NCI-H1417 treated with DMSO at 0.1 percent for 48 hours (cell line): ENCODE measurements at places on chromosomes 12 and 14.

DNA sequence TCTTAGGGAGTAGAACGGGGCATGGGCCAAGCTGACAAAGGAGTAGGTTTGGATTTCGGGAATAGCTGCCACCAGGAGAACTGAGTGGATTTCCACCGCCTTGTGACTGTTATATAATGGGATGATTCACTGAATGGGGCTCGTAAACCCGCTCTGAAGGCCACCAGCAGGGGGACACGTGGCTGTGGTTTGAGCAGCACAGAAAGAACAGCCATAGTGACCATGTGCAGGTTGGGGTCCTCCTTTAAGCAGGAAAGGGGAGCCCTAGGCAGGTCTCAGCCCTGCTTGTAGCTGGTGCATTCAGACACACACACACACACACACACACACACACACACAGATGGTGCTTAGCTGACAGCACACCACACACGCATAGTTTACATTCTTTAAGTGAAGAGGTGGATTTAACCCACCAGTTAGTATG is 8.6 kb upstream of the ASB2 start:
- DNase-seq, result no peak

GRCh38 chr14:70807898-70808415 is 1.4 kb downstream of the MAP3K9 start:
- no peak for DNase-seq

- no peak for DNase-seq
These were observed 60.4 kb upstream of the SLC6A15 start for GRCh38 chr12:84973026-84973425.

DNA sequence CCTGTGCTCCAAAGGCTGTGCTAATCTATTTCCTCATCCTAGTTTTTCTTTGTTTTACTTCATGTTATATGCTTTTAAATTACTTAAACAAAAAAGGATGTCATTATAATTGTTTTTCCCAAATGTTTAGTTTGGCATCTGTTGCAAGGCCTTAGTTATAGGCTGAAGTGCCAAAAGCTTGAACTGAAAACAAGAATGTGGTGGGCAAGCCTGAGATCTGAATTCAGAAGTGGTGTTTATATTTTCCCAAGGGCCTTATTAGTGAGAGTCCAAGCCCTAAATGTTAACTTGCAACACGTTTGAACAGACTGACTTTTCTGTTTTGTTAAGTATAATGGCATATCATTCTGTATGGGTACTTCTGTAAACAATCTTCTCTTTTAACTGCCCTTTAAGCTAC is 326.8 kb downstream of the CCDC91 start:
- no peak for DNase-seq

DNA sequence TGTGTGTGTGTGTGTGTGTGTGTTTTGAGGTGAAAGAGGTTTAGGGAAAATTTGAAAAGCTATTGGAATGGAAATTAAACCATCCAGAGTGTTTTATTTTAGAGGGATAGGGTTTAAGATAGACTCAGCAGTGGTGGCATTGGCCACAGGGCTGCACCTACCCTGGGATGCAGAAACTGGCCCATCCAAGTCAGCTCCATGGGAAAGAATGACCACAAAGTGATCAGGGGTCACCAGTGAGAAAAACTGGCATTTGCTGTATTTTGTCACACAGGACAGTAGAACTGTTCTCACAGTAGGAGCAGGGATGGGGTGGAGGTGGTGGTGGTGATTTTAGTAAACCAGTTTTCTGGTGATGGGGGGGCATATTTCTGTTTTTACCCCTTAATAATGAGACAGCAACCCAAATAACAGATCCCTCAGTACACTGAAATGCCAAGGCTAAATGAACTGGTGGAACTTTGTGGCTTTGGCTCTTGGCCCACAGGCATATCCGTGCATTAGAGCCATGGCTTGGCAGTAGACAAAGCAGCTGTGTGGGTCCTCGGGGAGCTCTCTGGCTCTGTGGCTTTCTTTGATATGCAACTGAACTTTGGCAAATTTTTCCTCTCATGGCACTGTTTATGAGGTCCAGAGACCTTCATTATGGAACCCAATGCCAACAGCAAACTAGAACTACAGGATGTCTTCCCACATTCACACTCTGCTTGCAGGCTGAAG is 348.3 kb downstream of the ZFP36L1 start:
- DNase-seq, result no peak

DNA sequence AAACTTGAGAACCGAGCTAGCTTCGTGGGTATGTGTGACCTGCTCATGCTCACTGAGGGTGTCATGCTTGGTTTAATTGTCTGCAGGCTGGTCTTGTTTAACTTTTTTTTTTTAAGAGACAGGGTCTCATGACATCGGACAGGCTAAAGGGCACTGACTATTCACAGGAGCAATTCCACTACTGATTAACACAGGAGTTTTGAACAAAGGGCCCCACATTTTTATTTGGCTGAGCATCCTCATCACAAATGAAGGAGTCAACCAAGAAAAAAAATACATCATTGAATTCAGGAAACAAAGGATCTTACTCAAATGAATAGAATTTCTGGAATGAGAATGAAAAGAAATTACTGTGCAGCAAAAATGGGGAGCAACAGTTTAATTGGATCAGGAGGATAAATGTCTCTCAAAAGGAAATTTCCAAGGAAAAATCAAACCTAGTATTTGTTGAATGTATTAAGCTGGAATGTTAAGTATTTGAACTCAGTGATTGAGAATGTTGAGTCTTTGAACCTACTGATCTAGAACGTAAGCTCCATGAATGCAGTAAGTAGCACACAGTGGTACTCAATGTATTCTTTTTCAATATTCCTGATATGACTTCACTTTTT is 20.8 kb upstream of the PYROXD1 start:
- DNase-seq, result no peak

DNA sequence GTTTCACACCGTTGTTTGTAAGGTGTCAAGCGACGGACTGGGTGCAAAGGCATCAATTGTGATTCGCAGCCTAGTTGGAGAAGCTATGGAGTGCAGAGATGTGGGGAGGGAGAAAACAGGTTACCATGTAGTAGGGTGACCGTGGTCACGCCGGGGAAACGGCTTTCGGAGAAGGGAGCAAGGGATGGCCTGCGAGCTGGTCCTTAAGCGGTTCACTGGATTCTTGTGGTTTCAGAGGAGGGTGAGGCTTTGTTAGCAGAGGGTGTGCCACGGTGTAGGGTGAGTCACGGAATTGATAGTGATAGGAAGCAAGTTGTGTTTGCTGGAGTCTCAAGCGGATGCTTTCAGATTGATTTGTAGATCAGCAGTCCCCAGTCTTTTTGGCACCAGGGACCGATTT is 2.3 kb downstream of the PIWIL1 start:
- DNase-seq, result no peak

- DNase-seq, result no peak
These were observed 17.0 kb upstream of the DICER1 start for GRCh38 chr14:95174184-95174792.

DNA sequence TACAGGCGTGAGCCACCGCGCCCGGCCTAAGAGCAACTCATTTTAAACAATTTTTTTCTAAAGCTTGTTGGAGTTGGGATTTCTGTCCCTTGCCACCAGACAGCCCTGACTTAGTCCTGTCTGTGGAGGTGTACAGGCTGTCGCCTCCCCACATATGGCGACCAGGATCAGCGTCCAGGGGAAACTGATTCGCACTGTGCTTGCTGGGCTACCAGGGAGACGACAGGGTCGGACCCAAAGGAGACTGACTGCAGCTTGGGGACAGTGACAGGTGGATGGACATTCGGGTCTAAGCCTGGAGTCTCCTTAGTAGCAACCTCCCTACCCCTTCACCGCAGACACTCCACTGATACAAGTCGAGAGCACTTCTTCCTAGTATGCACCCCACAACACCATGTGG is 40.3 kb downstream of the TRAFD1 start:
- DNase-seq, result no peak

- no peak for DNase-seq
These were observed 69.0 kb upstream of the RERGL start for GRCh38 chr12:18158774-18159557.

DNA sequence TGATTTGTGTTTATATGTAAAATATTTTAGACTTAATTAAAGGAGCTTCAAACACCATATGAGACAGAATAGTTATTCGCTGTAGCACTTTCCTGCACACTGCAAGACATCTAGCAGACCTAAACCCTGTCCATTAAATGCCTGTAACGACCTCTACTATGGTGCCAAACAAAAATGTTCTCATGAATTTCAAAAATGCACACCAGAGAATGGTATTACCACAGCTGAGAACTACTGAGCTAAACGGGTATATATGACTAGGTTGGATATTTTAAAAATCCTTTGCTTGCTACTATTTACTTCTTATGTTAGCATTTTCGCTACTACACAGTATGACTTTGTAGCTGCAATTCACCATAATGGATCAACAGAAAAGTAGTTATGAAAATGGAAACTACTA is 34.8 kb downstream of the SPPL3 start:
- no peak for DNase-seq

DNA sequence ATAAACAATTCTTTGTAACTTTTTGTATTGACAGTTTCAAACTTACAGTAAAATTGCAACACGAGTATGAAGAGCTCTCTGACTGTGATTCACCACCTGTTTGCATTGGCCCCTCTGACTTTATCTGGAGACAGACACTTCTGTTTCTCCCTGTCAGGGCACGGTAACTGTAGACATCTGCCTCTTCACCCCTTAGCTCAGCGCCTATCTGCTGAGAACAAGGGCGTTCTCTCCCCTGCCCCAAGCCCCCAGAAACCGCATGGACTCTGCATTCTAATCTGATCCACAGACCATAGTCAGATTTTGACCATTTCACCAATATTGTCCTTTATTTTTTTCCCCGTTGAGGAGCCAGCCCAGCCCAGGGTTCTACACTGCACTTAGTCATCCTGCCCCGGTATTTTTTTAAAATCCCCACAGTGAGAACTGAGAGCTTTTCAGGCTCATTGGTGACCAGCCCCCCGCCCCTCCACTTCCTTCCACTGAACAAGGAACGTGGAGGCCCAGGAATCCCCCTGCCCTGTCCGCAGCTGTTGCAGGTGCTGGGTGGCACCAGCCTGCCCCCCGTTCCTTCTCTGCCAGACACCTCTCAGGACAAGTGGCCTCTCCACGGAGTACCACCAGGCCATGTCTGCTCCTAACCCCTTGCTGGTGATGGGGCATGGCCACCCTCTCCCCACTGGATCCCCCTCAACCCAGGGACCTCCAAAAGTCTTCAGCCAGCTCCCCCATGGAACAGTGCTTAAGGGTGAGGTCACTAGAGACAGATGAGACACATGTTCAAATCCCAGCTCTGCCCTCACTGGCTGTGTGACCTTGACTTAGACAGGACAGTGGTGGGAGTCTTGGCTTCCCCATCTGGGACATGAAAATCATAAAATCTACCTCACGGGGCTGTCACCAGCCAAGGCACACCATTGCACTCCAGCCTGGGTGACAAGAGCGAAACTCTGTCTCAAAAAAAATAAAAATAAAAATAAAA is 11.2 kb downstream of the RHOF start:
- DNase-seq, result no peak

DNA sequence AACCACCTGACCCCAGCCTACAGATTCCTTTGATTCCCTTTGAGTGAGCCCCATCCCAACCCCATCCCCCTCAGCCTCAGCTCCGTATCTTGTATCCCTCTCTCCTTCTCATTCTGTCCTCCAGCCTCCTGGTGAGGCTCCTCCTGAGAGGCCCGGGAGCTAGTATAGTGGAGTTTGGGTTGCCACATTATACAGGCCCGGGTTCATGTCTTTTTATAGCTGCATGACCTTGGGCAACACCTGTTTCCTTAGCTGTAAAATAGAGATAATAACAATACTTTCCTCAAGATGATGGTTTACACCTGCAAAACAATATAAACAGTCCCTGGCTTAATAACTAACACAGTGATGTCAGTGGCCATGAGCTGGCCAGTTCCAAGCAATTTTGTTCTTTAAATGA is 89.8 kb downstream of the STAB2 start:
- DNase-seq, result no peak

DNA sequence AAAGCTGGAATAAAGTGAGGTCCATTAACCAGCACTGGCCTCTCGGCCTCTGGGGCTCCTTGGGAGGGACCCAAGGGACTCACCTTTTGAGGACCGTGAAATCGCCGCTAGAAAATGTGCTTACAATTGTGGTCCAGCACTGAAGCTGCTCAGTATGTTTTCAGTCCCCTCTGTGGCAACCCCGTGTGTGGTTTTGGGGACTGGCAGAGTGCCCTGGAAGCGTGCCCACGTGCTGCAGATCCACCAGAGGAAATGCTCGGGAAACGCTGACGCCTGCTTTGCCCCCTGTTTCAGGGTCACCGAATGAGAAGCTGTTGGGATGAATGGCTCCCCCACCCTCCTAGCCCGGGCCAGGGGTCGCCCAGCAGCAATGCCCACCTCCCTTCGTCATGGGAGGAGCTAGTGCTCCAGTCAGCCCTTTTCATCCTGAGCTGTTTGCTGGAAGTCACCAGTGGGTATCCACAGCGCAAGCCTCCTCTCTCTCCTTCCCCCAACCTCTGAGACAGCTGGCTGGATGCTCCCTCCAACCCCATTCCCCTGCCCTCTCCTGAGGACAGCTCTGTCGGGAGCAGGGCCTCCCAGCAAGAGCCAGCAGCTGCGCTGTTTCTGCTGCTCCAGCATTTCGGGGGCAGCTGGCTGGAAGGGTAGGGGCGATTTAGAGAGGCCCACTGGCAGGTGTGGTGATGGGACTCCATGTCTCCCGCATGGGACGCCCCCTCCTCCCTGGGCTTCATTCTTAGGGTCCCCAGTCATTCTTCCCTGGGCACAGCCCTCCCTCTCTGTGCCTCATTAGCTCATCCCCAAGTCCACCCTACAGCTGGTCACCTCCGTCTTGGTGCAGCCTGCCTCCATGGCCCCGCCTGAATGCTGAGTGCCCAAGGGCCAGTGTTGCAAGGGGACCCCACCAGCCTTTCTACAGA is 33.2 kb upstream of the PPP1R13B start:
- no peak for DNase-seq

DNA sequence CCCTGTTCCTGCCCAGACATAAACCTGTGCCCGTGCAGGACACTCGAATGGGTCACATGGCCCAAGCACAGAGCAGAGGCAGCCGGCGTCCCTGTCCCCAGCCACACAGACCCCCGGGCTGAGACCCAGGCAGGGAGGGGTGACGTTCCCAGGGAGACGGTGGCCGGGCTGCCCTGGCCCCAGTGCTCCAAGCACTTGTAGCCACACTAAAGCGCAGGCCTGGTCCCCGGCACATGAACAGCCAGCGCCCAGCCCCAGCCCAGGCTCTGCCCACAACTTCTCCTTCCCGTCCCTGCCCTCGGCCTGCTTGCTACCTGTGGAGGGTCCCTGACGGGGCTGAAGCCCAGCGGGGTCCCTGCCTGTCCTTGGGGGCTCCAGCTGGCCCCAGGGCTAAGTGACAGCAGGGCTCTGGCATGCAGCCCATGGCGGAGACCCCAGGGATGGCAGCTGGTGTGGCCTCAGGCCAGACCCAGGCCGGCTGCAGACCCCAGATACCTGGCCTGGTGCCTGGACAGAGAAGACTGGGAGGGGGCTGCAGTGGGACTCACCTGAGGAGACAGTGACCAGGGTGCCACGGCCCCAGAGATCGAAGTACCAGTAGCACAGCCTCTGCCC is 338.4 kb downstream of the TMEM121 start:
- no peak for DNase-seq
